Non-pigmented ciliary epithelial cell (primary cell): ENCODE measurements at places on chromosomes 7 and 10.

- DNase-seq = no peak
These were observed 341.3 kb downstream of the ARL4A start for GRCh38 chr7:13028825-13029099.

DNA sequence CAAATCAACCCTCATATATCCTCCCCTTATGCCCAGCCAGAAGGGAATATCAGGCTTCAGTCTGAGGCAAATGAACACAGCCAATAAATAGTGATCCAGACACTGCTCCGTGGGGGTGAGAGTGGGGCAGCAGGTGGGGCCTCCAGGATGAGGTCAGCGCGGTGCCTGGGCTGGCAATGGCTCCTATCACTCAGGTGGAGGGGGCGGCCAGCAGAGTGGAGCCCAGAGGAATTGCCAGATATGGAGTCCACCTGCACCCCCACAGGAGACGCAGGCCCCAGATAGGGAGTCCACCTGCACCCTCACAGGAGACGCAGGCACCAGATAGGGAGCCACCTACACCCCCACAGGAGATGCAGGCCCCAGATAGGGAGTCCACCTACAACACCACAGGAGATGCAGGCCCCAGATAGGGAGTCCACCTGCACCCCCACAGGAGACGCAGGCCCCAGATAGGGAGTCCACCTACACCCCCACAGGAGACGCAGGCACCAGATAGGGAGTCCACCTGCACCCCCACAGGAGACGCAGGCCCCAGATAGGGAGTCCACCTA lies 78.0 kb upstream of the PPP2R2D start:
- DNase-seq = no peak

GRCh38 chr7:28272461-28272877 lies 91.9 kb upstream of the JAZF1 start:
- DNase-seq = peak; percentile 20

- no peak for DNase-seq
These were observed 154.3 kb downstream of the GNAT3 start for GRCh38 chr7:80357530-80357929.

DNA sequence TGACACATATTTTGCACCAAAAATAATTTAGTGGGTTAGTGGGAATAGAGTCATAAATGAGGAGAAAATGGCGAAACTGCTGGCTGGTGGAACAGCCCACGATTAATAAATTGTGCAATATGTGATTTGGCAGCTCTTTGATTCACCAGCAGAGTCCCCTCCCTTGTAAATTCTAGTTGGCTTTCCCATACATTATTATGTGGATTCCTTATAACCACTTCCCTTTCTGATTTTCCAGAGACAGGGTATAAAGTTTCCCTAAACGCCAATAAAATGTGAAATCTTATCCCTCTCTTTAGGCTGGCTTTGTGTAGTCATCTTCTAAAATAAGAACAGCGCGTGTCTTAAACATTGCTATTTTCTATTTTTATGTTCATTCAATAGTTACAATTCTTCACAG lies 149.4 kb upstream of the FERD3L start:
- no peak for DNase-seq

GRCh38 chr7:128733278-128733645 lies 5.9 kb upstream of the CALU start:
- DNase-seq = no peak
